HCT116 (cell line): ENCODE measurements at places on chromosomes 1 and 21.

DNA sequence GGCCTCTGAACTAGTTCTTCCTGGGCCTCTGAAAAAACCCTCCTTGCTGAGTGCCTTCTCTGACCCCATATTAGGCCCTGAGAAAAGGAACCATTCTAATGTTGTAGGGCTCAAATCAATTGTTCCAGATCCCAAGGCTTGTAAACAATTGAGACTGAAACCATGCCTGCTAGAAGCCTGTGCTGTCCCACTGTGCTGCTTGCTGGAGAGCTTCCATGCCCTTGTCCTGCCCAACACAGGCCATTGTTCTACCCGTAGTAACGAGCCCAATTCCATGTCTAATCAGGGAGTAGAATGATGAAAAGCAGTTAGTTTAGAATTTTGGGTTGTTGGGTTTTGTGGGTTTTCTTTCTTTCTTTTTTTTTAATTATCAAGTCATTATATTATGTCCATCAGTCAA, 47.4 kb downstream of the ZNF281 start:
- DNase-seq, result no peak

- DNase-seq, result no peak
Measured at GRCh38 chr1:113453771-113454083, 63.4 kb downstream of the MAGI3 start.

- no peak for DNase-seq
Measured at GRCh38 chr1:232296461-232296860, 333.5 kb downstream of the SIPA1L2 start.

GRCh38 chr1:59752556-59753414, 62.0 kb upstream of the HOOK1 start:
- DNase-seq, result no peak

DNA sequence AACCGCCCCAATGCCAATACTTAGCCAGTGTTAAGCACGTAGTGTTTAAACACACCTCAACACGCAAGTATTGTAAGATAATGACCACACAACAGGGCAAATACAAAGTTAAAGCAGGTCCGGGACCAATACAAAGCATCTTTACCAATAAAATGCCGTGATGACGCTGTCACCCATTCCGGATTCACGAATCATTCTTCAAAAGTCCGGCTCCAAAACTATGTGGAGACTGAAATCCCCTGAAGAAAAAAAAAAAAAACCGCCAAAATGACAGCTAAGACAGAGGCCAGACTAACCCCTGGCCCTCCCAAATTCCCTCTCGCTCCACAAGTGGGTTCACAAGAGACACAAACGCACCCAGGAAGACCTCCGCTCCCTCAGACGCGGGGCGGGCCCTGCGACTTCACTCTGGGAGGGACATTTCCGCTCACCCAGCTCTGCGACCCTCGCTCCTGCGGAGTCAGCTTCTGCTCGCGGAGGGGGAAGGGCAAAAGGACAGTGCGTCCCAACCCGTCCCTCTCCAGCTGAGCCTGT, 625 bp upstream of the DARS2 start:
- DNase-seq, result no peak

- DNase-seq, result peak; percentile 74
Measured at GRCh38 chr1:109397581-109398342, at the start of gene SORT1. TSS of gene SORT1 (minus strand) at chr1:109397918. CDS start at chr1:109397892, 26 bp downstream.

DNA sequence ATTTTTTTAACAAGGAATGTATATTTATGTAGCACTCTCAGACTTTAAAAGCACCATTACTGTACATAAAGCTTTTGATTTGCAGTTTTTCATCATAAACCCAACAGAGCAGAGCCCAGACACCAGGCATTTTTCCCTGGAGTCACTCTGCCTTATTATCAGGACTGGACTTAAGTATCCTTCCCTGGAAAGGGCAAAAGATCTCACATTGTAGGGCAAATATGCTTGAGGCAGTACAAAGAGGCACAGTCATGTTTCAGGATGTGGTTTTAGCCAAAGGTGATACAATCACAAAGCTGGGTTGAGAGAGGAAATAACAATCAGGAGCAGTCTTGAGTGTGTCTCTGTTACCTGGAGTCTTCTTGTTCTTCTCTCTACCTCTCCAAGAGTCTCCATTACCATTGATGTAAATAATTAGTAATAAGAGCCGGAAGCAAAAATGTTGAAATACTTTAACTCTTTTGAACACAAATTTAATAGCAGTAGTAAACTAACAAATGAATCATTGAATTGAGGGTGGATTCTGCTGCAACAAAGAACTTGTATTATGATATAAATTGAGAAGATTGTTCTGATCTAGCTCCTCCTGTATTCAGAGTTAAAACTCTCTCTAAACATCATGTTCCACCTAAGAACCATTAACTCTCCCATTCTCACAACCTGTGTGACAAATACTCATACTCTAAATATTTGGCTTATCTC, 160.5 kb downstream of the LTN1 start:
- no peak for DNase-seq

DNA sequence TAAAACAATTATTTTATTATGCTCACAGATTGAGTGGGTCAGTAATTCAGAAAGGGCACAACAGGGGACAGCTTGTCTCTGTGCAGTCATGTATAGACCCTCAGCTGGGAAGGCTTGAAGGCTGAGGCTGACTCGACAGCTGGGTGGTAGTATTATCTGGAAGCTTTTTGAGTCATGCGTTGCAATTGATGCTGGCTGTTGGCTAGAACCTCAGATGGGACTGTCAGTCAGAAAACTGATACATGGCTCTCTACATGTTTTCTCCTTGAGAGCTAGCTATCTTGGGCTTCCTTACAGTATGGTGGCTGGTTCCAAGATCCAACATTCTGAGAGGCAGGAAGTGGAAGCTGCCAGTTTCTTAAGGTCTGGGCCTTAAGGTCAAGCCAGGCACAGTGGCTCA, 61.5 kb upstream of the SELENON start:
- DNase-seq, result no peak

- no peak for DNase-seq
Measured at GRCh38 chr1:46171871-46172270, 3.0 kb upstream of the TSPAN1 start.

DNA sequence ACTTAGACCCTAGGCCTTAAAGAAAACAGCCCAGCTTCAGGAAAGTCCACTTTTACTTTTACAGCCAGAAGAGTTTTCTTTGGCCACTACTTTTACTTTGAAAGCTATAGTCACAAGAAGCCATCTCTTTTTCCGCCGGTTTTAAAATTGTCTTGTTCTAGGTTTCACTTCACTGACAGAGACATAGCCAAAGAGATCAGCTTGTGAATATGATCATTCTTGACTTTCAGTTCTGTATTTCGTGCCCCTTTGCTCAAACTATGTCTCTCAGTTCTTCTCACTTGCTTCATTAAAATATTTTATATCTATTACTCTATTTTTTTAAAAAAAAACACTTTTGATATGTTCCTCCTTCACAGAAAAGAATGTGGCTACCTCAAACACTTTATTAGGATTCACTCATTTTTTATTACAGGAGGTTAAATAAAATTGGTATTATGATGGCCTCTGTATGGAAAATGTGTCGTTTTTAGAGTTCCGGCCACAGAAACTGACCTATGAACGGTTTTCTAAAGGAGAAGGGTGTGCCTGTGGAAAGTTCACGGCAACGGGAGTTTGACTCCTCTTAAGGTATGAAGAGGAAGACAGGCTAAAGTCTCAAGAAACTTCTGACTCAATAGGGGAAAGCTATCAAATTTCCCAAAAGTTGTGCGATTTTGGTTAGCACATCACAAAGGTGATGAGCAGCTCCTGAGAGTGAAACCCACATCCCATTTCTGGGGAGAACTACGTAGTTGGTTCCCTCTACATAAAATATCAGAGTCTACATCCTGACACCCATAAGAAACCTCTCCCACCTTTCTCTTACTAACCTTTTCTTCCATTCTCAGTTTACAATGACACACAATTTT, 1.2 kb downstream of the MCOLN2 start:
- no peak for DNase-seq

DNA sequence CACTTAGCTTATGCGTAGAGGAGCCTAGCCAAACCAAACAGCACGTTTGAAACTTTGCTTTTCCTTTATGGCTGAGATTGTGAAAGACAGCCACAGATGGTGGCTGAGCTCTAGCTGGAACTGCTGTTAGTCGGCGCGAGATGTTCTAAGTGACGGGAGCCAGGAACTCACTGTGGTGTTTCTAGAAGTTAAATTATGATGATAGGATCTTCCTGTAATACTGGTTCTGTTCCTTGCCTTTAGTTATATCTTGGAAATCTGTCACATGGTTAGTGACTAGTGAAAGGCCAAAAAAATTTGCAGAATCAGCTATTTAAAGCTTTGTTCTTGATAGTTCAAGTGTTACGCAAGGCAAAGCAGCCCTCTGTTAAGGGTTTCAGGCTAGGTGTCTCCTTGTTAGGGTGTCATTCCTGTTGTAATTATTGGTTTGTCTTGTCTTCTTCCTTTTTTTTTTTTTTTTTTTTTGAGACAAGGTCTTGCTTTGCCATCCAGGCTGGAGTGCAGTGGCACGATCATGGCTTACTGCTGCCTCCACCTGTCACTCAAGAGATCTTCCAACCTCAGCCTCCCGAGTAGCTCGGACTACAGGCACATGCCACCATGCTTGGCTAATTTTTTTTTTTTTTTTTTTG, 22.6 kb downstream of the AK4 start:
- no peak for DNase-seq

GRCh38 chr1:111980686-111981085, 8.8 kb downstream of the KCND3 start:
- DNase-seq, result no peak

DNA sequence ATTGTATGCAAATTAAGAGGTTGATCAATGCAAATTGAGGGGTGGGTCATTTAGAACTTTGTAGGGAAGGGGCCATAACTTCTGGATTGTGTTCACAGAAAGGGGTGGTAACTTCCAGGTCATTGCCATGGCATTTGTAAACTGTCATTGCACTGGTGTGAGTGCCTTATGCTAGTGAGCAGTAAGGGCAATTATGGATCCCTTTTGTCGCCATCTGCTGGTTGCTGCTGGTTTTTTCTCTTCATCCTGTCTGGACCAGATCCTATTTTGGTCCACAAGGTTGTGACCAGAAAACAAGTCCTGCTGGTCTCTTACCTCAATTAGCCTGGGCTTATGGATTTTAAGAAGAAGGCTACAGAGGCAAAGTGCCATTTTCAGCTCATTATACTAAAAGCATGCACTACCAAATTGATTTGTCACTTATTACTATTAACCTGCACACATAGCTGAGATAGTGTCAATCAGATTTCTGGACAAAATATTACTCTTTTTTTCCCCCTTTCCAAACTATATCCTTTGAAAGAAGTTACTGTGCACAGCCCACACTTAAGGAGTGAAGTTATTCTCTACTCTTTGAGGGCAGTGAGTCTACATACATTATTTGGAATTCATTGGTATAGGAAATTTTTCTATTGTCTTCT, 196.2 kb downstream of the ZC3H11B start:
- DNase-seq, result peak; percentile 45

GRCh38 chr1:55447488-55447887, 232.3 kb upstream of the USP24 start:
- DNase-seq, result no peak

- DNase-seq, result no peak
Measured at GRCh38 chr21:15249285-15249993, 184.6 kb upstream of the NRIP1 start.

- DNase-seq, result no peak
Measured at GRCh38 chr1:17289721-17290120, 18.3 kb upstream of the PADI4 start.

DNA sequence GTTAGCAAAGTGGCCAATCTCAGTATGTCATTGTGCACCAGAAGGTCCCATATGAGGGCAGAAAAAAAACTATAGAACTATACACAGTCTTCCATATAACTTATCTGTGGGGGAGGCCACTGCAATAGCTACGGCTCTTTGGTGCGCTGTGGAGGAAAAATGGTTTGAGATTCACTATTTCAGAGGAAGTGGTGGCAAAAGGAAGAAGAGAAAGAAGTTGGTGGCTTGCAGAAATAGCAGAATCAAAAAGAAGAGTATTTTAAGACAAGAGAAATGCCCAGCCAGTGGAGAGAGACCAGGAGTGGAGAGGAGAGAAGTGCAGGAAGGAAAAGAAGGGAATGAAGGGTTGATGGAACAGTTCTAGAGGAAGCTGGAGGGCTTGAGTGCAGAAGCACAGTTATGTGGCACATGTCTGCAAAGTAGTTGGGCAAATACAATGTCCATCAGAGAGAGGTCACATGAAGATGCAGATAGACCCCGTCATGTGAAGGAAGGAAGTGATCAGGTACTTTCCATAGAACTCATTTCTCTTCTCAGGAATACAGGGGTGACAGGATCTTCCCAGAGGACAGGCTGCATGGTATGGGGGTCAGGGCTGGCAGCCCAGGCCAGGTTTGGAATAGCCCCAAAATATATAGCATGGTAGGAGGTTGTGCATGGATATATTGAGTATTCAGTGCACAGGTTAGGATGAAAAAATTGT, 64.6 kb downstream of the RUNX1 start:
- no peak for DNase-seq

- peak; percentile 82 for DNase-seq
Measured at GRCh38 chr1:115771847-115772457, 3.4 kb upstream of the CASQ2 start.

GRCh38 chr1:230109895-230110667, 43.0 kb downstream of the GALNT2 start:
- no peak for DNase-seq

- no peak for DNase-seq
Measured at GRCh38 chr1:38235705-38236104, 189.1 kb upstream of the POU3F1 start.

GRCh38 chr1:227999056-227999930, 7.5 kb upstream of the WNT3A start:
- DNase-seq, result peak; percentile 71

- no peak for DNase-seq
Measured at GRCh38 chr1:209594440-209594839, 10.9 kb downstream of the CAMK1G start.

- no peak for DNase-seq
Measured at GRCh38 chr1:23978805-23979204, 1.3 kb downstream of the SRSF10 start.

- no peak for DNase-seq
Measured at GRCh38 chr1:10608690-10609089, 133.9 kb downstream of the PEX14 start.

GRCh38 chr21:28257276-28257675, 735.4 kb downstream of the LTN1 start:
- DNase-seq, result no peak

GRCh38 chr1:8090241-8090702, 64.2 kb upstream of the ERRFI1 start:
- DNase-seq, result no peak

DNA sequence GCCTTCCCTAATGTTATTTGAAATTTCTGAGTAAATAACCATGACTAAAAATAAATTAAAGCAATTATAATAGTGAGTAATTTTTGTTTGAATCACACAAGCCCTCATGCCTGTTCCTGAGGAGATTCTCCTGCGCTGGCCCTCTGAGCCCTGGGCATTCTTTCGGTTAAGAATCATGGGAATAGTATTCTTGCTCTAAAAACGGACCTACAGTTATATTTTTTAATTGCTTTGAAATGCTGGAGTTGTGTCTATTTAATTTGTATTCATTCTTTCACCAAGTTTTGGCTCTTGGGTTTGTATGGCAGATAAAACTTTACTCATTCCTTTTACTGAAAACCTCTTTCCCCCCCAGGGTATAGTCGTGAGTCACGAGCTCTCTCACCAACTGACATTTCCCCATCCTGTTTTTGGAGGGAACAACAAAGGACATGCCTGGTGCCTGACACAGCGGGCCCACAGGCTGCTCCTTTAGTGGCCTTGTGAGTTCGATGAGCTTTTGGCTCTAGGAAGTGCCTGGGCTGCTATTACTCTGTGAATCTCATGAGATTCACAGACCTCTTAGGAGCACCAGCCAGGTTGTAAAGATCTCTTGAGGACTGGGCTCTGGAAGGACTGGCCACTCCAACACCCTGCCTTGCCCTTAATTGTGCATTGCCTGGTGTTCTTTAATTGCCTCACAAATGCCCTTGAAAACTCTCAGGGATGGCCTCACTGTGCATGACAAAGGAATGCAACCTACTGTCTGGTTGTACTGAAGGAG, 58.6 kb downstream of the DDR2 start:
- peak; percentile 73 for DNase-seq
